ENCODE measurements at places on chromosomes 11 and 22.

GRCh38 chr11:69860244-69860643 lies 41.0 kb upstream of the FGF3 start:
- no peak for DNase-seq

DNA sequence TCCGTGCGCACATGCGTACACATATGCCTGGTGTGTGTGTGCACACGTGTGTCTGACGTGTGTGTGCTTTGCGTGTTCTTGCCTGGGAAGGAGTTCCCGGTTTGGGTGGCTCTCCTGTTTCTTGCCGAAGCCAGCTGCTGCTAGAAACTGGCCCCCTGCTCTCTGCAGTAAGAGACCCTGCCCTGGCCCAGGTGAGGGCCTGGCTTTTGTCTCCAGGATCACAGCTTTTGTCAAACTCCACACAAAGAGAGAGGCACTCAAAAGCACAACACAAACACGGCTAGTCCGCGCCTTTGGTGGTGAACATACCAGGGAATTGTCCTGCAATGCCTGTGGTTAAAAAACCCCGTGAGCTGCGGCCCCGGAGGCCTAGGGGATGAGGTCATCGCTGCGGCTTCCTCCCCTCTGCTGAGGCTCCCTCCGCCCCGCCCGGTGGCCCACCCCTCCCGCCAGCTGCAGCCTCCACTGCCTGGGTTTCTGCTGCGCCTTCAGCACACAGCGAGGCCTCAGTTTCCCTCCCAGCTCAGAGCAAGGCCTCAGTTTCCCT lies 88.9 kb downstream of the KCNQ1 start:
- DNase-seq = no peak

GRCh38 chr11:12139144-12139881 lies 28.9 kb downstream of the MICAL2 start:
- no peak for DNase-seq

DNA sequence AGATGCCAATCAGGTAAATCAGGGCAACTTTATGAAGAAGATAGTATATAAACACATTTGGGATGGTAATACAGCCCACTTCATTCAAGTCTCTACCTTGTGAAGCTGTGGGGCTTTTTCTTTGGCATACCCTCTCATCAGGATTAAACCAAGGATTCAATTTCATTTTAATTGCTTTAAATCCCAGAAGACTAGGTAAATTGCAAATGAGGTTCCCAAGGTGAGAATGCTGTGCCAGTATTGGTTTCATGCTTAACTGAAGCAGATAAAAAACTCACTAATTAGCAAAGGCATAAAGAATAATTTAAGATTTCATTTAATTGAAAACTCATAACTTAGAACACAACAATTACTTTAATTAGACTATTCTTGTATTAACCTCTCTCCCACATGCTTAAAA lies 1218.1 kb downstream of the FAM181B start:
- no peak for DNase-seq

GRCh38 chr11:134719397-134719796 lies 307.4 kb upstream of the B3GAT1 start:
- no peak for DNase-seq

GRCh38 chr22:29113319-29113718 lies 40.5 kb downstream of the KREMEN1 start:
- DNase-seq = no peak

DNA sequence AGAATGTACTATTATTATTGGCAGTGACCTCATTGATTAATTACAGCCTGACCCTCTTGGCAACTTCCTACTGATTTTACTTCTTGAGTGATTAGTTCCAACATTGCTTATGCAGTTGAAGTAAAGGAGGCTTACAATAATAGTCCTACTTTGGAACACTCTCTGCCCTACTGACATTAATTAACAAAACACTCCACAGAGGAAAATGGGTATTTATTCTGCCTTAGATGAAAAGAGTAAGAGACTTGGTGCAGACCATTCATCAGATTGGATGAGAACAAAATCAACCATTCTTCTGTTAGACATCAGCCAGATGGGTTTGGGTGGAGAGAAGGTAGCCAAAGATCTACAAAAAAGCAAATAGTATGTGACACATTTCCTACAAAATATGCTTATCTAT lies 363.8 kb downstream of the FAT3 start:
- no peak for DNase-seq

DNA sequence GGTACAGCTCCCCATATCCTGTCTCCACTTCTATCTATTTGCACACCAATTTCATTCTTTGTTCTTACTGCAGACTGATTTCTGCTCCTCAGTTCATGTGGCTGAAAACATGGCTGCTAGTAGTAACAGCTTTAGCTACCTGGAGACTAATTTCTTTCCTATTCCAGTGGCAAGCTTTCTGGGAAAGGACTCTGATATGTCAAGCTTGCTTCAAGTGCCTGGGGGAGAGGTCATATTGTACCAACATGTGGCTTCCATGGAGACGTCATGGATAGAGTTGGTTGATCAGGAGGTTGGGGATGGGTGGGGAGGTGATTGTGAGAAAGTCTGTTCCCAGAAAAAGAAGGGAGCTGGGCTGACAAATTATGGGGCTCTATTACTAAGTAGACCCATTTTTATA lies 44.9 kb downstream of the ADM start:
- DNase-seq = no peak

DNA sequence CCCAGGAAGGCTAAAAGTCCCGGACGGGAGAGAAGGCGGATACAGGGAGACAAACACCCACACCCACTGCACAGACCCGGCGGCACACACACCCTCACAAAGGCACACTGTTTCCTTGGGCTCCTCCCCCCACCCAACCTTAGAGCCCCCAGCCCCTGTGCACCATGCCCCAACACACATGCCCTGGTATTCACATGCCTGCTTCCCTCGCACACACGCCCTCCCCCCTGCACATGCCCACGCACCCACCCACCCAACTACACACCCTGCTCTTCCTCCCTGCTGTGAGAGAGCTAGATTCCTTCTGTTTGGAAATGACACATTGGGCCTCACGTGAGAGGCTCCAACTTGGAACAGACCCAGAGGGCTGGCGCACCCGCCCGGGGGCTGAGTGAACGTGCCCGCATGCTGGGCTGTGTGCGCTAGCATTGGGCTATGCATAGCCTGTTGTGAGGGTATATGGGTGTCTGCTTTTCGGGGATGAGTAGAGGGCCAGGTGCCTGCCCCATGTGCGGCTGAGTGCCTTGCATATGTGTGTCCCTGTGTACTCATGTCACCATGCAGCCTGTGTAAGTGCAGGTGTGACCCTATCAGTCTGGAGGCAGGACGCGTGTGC lies 518 bp upstream of the CHRM1 start:
- DNase-seq = no peak
